Activated CD4-positive, alpha-beta T cell treated with anti-CD3 and anti-CD28 coated beads, Interleukin-2, amount 10 ng/mL, durations not matched to agents 24 days and 14 days (primary cell): ENCODE measurements at places on chromosomes 7 and 10. TPM values are rescaled to one million over a fixed set of nuclear protein-coding genes. Genes with fewer than 3 reads are reported as not detected.
A peak's percentile ranks its signal among the peaks of the same experiment; 100 is the strongest.

NXPH1 gene
- total RNA-seq = not detected in 2 replicates

- DNase-seq = no peak
Measured at GRCh38 chr7:42012786-42013360, 224.1 kb downstream of the GLI3 start.

DNA sequence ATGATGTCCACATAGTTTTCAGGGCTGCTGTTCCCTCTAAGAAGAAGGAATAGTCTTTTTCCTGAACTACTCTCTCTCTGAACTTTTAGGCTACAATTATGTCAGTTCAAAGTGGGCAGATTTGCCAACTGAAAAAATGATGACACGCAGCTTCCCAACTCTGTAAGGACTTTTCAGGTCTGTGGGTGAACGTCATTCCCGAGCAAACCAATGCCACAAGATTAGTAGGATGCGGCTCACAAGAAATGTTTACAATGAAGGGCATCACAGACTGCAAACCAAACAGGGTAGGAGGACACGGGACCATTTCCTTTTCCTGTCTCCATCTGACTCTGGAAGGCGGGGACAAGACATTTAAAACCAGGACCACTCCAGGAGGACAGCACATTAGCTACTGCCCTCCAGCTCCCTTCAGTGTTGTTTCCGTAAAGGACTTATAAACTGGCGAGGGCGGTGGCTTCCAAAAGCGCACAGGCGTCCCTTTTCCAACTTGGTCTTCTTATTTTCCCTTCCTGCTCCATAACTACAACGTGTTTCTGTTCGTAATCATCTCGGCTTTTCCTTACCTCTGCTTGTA is 539 bp upstream of the MKLN1 start:
- peak; percentile 78 for DNase-seq

DNA sequence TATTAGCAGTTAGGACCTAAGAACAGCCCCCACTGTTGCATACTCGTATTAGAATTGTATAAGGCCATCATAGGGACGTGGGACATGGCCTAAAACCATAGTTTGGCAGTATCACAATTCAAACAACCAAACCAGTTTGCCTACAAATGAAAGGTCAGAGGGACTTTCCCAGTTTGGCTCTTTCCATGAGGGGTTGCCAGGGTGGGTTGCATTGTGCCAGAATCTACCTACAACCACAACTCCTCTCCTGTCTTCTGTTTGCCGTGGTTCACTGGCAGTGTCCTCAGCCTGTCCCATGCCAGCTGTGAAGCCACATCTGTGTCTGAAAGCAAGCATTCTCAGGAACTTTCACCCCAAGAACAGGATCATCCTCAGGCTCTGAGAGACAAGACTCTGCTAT is 44.5 kb downstream of the PIK3AP1 start:
- DNase-seq = no peak

DNA sequence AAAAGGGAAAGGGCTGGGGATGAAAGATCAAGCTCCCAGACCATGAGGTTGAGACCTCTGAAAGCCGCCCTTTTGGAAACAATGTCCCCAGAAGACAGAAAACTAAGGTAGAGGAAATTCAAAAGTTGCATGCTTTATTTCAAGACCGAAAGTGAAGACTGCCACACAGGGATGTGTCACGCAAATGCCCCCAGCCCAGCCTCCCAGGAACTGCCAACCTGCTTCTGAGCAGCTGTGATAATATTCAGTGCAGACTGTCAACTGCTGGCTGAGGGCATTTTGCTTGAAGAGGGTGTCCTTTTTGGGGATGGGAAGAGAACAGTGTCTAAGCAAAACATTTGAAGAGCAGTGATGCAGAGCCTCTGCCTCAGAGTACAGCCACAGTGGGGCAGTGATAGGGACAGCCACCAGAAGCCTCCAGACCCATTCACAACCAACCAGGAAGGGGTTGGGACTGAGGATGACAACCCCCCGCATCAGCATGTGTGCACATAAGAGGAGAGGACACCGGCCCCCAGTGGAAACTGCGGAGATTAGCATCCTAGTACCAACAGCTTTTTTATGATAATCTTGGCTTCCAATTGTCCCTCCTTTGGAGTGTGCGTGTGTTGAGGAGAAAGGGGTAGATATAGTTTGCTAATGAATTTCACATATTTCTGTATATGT is 34.7 kb upstream of the NFE2L3 start:
- DNase-seq = no peak

DNA sequence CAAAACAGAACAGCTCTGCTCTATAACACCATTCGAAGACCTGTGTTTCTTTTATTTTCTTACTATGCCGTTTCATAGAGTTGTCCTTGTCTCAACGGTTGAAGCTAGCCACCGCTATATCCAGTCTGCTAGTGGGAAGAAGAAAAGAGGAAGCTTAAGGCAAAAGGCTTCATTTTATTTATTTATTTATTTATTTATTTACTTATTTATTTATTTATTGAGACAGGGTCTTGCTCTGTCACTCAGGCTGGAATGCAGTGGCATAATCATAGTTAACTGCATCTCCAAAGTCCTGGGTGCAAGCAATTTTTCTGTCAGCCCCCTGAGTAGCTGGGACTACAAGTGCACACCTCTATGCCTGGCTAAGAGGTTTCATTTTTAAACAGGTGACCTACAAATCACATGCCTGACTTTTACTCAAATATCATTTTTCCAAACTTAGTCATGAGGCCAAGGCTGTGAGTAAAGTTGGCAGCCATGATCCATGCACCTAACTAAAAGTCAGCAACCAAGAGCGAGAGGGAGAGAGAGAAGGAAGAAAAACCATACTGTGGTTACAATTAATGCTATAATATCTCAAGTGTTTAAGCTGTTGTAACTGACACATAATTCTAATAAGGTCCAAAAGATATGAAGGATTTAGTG is 1305.3 kb upstream of the LRRTM3 start:
- no peak for DNase-seq

DNA sequence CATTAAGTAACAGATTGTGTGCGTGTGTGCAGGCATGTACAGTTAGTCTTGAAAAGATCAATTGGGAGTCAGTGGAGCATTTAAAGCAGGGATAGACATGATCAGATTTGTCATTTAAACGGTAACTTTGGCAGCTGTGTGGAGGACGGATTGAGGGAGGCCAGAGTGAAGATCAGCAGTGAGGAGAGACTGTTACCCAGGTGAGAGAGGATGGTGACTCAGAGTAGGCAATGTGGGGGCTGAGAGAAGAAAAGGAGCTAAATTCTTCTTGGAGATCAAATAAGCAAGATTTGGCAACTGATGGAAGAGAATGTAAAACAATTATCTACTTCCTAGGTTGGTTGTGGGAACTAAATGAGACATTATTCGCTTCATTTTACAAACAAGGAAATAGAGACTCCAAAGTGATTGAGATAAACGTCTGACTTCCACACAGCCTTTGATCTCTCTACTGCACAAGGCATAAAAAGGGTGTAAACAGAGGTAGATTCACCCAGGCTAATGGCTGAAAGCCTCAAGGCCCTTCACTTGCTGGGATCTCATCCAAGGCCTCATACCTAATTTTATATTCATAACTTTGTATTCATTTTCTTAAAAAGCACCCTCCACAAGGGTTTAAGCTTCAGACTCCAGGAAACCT is 665.1 kb upstream of the GALNT17 start:
- no peak for DNase-seq

AGBL3 gene
- 2.0 and 3.4 TPM in 2 replicates for total RNA-seq

GIMAP4 gene
- 61.1 and 62.7 TPM in 2 replicates for total RNA-seq

CDK14 gene
- 1.9 and 2.0 TPM in 2 replicates for total RNA-seq

GRCh38 chr7:72101444-72101843 is 310.7 kb downstream of the CALN1 start:
- DNase-seq = no peak

- DNase-seq = no peak
Measured at GRCh38 chr10:126001576-126001975, 105.2 kb downstream of the FANK1 start.

- DNase-seq = peak; percentile 45
Measured at GRCh38 chr10:95860166-95860940, 47.4 kb upstream of the CC2D2B start.

DNA sequence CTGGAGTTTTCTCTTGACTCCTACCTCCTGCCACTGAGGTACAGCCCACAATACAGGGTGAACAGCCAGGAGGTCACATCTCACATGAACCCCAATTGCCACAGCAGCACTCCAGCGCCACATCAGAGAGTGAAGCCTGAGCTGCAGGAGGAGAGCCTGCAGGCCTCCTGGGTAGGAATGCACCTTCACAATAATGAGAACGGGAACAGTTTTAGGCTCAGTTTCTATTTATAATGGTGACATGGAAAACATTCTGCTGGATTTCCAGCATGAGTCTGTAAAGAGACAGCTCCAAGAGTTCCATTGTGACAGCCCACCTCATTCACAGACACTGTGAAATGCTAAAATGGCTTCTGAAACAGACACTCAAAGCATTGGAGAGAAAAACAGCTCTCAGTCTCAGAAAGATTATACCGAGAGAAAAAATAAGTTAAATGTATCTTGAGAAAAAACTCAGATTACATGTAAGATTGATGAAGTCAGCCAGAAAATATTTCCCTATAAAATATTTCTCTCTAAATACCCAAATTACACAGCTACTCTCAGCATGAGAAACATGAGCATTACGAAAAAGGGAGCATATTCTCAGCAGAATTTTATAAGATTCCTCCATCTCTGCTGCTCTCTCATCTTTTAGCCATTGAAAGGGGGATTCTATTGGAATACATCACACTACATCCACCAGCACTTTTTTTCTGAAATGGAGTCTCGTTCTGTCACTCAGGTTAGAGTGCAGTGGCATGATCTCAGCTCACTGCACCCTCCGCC is 11.3 kb downstream of the ZNF680 start:
- DNase-seq = no peak

- DNase-seq = no peak
Measured at GRCh38 chr7:75914169-75914654, 743 bp upstream of the POR start.

DNA sequence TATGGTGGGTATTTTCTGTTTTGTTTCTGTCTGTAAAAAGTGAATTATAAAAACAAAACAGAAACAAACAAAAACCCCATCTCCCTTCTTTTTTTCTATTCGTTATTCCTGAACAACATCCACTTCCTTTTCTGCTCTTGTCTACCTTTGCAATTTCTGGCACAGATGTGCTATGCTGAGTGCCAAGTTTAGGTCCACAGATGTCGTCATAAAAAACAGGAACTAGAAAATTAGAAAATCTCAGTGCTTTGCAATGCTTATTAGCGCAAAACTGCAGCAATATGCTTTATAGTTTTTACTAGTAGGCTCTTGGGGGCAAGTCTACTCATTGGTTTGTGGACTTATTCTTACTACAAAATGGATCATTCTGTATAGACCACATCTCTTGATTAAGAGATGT is 94.2 kb upstream of the PRKCQ start:
- no peak for DNase-seq

DNA sequence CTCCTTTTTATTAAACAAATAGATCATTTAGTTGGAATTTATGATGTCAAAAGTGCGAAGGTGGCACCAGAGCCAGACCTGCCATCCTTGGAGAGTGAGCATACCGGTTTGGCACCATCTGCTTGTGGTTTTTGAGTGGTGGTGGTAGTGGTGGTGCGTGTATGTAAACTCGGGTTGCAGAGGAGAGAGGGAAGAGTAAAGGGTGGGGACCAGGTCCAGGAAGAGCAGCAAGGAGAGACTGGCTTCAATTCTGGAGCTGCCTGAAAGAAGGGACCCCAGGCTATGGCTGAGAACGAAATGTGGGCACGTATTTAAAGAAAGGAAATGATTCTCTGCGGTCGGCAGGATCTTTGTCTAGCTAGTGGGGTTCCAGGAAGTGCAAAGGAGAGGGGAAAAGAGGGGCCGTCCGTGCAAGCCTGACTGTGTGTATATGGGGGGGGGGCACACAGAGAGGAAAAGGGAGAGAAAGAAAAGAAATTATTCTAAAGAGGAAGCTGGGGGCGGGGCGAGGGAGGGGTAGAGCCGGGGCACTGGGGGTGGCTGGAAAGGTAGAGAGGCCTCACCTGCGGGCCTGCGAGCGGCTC is 448 bp upstream of the GOLGA7B start:
- no peak for DNase-seq

- DNase-seq = no peak
Measured at GRCh38 chr10:127149501-127150081, 46.8 kb downstream of the INSYN2A start.

DNA sequence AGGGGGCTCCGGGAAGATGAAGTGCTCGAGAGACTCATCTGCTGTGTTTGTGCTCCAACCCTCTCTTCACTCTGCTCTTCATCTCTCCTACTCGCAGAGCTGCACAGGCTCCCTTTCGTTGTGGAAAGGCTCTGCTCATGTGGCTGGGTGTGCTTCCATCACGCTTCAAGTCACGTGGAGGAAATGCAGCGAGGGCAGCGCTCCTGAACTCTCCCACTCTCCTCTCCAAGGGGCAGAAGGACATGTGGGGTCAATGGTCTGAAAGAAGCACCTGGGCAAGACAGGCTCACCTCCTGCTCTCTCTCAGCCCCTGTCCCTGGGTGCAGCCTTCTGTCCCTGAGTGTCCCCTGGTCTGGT is 72.6 kb downstream of the USP6NL start:
- DNase-seq = no peak

GRCh38 chr7:141001122-141001521 is 13.6 kb downstream of the MRPS33 start:
- no peak for DNase-seq

- DNase-seq = no peak
Measured at GRCh38 chr7:33639552-33640197, 265.7 kb upstream of the BMPER start.

DNA sequence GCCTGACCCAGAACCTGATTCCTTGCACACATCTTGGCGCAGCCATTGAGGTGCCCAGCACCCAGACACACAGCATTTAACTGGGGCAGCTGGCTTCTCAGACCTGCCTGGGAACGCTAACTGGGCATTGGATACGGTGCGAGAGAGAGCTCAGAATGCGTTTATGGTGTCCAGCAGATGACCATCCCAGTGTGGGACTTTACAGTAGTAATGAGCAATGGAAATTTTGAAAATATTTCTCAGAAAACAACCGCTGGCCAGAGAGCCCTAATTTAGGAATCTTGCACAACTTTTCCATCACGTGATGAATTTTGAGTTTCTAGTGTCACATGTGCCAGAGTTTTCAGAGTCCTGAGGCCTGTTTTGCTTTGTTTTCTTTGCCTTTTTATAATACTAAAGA is 78.2 kb upstream of the SEC61G start:
- DNase-seq = no peak

GRCh38 chr10:6299743-6300105 is 97.0 kb downstream of the PFKFB3 start:
- DNase-seq = no peak

DNA sequence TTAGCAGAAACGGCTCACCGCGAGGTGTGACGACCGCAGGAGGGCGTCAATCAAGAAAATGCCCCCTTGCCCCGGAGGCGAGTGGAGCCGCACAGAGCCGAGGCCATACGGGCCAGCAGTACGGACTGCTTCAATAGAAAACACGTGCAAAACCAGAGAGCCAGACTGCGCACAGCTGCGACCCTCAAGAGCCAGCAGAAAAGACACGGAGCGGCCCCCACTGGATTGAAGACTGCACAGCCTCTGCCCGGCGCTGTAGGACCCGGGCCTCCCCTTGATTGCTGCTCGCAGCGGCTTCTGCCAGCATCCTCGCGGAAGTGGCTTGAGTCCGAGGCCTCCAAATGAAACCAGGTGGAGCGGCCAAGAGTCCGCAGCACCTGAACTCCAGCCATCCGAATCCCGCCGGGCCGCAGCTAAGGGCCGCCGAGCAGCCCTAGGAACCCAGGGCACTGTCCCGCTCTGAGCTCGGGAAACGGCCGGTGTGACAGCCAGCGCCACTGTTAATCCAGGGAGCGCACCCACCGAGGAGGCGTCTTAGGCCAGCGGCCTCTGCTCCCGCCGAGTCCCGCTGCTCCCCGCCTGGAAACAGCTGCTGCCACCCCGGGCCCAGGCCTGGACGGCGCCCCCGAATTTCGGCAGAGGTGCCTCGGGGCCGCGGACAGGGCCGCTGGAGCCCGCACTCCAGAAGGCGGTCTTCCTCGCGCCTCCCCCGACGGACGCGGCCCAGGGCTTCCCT is 660 bp upstream of the HHEX start:
- peak; percentile 69 for DNase-seq

MRLN gene
- total RNA-seq = 0.82 TPM in 1 of 2 replicates, not detected in the other
